ENCODE measurements at places on chromosomes 7 and 10. TPM values are rescaled to one million over a fixed set of nuclear protein-coding genes. Genes with fewer than 3 reads are reported as not detected.

EGFR gene
- total RNA-seq: 57.5 TPM

GRCh38 chr7:41110186-41110585 lies 592.7 kb downstream of the INHBA start:
- no peak for DNase-seq

CALHM3 gene
- not detected for total RNA-seq

- no peak for DNase-seq
Measured at GRCh38 chr7:1247527-1248041, 14.9 kb downstream of the UNCX start.

- no peak for DNase-seq
Measured at GRCh38 chr10:68576118-68576517, 16.0 kb downstream of the TET1 start.

Data from thyroid gland (tissue), 4 donors.